Stimulated activated CD8-positive, alpha-beta memory T cell treated with anti-CD3 and anti-CD28 coated beads, Interleukin-4, amount 100 ng/mL, for 48 hours (primary cell): ENCODE measurements at places on chromosomes 3 and 15.
A peak's percentile ranks its signal among the peaks of the same experiment; 100 is the strongest.

DNA sequence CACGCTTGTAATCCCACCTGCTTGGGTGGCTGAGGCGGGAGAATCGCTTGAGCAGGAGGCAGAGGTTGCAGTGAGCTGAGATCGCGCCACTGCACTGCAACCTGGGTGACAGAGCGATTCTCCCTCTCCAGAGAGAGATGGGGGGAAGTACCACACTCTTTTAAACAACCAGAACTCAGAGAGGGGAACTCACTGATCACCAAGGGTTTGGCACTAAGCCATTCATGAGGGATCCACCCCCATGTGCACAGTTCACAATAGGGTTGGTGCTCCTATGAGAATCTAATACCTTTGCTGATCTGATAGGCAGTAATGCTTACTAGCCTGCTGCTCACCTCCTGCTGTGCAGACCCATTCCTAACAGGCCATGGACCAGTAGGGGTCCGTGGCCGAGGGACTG lies 51.6 kb downstream of the QTRT2 start:
- DNase-seq, result no peak

- peak; percentile 70 for DNase-seq
These were observed 72.1 kb downstream of the IL1RAP start for GRCh38 chr3:190585805-190586630.

DNA sequence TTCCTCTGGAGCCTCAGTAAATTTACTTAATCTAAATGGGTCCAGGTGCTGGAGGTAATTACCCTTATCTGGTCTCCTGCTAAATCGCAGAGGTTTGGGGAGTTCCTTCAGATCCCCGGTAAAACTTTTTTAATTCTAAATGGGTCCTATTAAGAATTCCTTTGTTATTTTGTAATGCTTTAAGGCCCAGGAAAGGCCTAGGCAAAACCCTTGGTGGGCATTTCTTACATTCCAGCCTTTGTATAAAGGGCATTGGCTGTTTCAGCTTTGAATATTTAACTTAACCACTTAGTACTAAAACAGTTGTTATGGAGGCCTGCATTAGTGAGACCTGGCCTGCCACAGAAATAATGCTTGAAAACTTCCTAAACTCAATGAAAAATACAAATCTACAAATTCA lies 14.9 kb upstream of the ZNF662 start:
- DNase-seq, result no peak

DNA sequence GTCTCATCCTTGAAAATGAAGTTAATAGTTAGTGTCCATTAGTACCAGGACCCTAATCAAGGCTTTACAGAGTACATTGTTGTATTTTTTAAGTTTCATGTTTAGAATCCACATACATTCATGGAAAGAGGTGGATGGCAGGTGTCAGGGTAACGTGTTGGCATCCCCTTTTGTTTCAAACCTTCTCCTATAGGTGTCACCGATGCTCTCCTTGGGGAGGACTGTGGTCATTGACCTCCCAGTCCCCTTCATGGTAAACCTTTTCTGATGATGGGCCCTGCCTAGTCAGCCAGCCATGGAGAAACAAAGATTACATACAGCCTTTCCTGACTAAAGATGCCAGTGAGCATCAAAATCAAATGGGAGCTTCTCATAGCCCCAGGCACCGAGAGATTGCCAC lies 574.8 kb downstream of the AGBL1 start:
- no peak for DNase-seq

GRCh38 chr15:93941697-93942096 lies 289.7 kb upstream of the MCTP2 start:
- no peak for DNase-seq

GRCh38 chr15:26561896-26562295 lies 211.0 kb downstream of the GABRB3 start:
- no peak for DNase-seq

GRCh38 chr3:62870321-62870720 lies 4.9 kb downstream of the CADPS start:
- DNase-seq, result no peak

DNA sequence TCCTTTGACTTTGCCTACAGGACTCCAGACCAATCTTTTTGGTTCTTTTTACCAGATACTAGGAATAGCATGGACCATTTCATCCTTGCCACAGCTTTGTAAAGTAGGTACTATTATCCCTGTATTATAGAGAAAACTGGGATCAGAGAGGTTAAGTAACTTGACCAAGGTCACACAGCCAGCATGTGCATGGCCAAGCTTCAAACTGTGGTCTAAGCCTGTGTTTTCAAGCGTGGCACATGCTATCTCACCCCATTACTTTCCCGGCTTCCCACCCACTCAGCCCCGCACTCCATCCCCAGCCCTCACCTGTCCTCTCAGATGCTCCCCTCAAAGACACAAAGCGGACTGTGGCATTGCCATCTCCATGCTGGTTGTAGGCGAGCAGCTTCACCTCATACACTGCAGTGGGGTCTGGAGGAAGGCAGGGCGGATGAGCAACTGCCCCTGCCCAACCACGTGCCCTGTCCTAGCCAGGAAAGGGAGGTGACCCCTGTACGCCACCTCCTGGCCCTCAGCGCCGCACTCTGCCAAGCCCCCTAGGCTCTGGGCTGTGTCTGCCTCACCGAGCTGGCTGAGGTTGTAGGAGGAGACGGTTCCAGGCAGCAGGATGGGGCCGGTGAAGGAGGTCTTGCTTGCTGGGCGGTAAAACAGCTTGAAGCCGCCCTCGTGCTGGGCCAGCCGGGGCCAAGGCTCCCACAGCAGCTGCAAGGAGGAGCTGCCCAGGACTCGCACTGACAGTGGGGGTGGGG lies 25.7 kb downstream of the RNU5B-1 start:
- DNase-seq, result no peak

GRCh38 chr3:53192608-53193007 lies 31.6 kb downstream of the PRKCD start:
- no peak for DNase-seq

DNA sequence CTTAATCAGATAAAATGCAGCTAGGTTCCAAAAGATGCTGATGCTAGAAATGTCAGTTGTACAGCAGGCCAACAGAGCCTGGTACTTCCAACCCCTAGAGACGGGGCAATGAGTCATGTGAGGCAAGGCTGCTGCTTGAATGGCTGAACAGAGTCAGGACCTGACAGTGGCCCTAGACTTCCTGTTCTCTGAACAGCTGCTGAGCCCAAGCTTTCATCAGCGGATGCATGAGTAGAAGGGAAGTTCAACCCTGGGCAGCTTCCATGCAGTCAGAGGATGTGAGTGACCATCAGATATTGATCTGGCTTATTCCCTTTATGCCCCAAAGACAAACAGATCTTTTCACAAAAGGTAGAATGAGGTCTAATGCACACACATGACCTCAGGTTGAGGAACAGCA lies 282.9 kb upstream of the COL8A1 start:
- DNase-seq, result no peak

- no peak for DNase-seq
These were observed 300.7 kb downstream of the OXSM start for GRCh38 chr3:26090589-26090988.

DNA sequence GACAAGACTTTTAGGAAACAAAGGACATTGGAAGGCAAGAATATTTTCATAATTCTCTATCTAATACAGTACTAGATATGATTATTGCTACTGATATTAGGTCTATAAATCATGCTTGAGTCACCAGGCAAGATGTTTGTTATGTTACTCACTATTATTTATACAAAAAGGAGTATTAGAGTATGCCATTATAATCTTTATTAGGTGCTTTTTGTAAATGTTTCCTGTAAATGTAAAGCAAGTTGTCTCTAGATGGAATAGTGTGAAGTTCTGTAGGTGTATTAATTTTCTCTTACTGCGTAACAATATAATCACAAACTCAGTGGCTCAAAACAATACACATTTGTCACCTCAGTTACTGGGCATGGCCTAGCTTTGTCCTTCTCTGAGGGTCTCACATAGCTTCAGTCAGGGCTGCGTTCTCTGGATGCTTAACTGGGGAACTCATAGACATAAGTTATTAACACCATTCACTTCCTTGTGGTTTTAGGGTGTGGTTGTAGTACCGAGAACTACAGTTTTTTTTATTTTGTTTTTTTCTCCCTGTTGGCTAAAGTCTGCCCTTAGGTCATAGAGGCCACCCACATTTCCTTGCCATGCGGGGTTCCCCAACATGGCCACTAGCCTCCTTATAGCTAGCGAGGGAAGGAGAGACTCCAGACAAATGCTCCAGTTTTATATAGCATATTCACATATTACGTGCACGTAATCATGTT lies 20.3 kb upstream of the MAP3K13 start:
- DNase-seq, result no peak

GRCh38 chr3:185416513-185416912 lies 53.6 kb downstream of the MAP3K13 start:
- DNase-seq, result no peak

DNA sequence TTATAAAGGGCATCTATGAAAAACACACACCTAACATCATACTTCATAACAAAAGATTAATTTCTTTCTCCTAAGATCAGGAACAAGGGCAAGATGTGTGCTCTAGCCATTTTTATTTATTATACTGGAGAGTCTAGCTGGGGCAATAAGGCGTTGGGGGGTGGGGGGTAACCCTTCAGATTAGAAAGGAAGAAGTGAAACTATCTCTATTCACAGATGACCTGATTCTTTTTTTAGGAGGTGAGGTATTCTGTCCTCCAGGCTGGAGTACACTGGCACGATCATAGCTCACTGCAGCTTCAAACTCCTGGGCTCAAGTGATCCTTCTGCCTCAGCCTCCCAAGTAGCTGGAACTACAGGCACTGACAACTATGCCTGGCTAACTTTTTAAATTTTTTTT lies 89.5 kb upstream of the MANF start:
- DNase-seq, result no peak
